ENCODE measurements at places on chromosomes 12 and 14.

GRCh38 chr12:9699898-9700605 lies 30.5 kb downstream of the CLEC2D start:
- no peak for DNase-seq

DNA sequence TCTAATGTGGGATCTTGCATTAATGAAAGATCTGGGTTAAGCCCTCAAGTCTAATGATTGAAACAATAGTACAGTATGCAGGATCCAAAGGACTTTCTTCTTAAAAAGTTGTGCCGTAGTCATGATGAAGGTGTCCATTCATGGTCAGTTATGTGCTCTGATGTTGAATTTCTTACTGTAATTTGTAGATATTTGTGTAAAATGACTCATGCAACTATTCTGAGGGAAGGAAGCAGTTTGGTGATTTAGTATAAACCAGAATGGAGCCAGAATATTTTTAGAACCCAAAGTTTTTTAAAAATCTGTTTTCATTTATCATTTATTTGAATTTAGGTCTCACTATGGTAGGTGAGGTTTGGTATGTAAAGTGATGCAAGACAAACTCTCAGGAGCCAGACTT lies 151.2 kb downstream of the AKAP6 start:
- no peak for DNase-seq

GRCh38 chr12:131195796-131196195 lies 242.1 kb downstream of the ADGRD1 start:
- no peak for DNase-seq

DNA sequence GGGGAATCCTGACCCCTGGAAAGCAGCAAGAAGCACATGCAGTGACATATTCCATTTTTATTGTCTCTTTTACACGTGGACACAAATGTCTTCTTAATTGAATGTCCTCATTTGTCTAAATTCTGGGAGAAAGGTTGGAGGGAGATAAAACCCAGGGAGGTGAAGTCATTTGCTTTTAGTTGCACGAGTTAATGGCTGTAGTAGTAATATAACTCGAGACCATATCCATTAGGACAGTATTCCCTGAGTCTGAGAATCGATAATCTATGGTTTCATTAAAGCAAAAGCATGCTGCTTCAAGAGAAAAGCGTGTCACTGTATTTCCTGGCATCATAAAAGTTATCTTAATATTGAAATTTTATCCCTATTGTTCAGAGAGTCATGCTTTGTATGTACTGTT lies 216.0 kb upstream of the PELI2 start:
- DNase-seq: no peak

- no peak for DNase-seq
These were observed 57.9 kb downstream of the RERG start for GRCh38 chr12:15163030-15163976.

GRCh38 chr12:82458101-82458500 lies 99.8 kb downstream of the METTL25 start:
- no peak for DNase-seq

DNA sequence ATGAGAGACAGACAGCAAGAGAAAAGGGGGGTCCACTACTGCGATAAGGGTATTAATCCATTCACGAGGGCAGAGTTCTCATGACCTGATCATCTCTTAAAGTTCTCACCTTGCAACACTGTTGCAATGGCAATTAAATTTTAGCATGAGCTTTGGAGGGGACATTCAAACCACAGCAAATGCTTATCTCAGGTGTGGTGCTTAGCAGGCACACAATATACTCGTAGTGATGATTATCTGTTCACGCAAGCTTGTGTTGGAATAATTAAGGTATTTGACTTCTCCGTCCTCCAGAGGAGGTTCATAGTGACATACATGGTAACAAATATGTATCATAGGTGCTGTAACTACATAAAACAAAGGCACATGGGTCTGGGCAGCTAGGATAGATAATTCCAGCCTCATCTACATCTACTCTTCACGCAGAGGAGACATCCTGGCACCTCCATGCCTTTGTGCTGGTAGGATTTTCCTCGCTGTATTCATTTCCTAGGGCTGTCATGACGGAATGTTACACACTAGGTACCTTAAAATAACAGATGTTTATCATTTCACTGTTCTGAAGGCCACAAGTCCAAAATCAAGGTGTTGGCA lies 221.2 kb downstream of the RBM19 start:
- DNase-seq: no peak

- no peak for DNase-seq
These were observed 3.1 kb upstream of the GYS2 start for GRCh38 chr12:21607701-21608100.

GRCh38 chr12:82527165-82527780 lies 159.4 kb upstream of the TMTC2 start:
- DNase-seq: peak; percentile 45

DNA sequence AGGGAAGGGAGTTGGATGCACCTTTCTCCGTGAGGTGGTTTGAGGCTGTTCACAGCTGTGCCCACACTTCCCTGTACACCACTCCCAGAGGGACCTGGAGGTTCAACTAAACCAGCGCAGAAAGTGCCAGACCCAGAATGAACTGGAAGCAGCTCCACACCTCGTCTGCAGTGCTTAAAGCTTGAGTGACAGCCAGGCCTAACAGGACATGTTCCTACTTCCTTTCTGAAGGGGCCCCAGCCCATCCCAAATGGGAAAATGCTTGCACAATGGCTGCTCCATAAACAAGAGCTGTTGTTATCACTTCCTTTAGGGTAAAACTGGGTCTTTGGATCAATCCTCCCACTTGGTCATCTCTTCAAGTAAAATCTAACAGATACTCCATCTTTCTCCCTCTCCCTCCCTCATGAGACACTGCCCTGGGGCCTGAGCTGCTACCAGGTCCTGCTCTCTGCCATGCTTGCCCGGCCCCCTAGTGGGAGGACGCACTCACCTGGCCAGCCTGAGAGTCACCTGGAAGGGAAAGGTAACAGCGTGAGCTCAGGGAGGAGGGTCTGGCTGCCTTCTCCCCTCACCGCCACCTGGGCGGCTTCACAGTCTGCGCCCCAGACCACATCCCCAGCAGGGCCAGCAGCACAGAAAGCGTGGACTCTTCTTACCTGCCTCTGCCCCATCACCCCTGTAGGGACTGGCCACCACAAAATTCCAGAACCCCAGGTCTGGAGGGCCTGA lies 33.5 kb downstream of the ISCA2 start:
- no peak for DNase-seq

DNA sequence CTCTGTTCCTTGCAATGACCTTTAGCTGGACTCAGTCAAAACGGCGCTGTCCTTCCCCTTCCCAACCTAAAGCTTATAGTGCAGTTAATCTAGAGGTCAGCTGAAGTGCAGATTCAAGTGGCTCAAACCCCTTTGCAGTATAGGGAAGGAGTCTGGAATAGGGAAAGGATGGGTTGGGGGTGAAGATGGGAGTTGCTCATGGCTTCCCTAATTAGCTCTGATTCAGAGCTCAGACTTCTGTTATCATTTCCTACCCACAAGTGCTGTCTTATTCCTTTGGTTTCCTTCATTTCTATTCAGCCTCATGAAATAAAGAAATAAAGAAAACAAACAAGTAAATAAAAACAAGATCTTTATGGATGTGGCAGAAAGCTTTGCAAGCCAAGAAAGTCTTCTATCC lies 264.0 kb upstream of the HMGA2 start:
- no peak for DNase-seq

- peak; percentile 82 for DNase-seq
These were observed 4.9 kb downstream of the ZBTB39 start for GRCh38 chr12:57001448-57001906.

DNA sequence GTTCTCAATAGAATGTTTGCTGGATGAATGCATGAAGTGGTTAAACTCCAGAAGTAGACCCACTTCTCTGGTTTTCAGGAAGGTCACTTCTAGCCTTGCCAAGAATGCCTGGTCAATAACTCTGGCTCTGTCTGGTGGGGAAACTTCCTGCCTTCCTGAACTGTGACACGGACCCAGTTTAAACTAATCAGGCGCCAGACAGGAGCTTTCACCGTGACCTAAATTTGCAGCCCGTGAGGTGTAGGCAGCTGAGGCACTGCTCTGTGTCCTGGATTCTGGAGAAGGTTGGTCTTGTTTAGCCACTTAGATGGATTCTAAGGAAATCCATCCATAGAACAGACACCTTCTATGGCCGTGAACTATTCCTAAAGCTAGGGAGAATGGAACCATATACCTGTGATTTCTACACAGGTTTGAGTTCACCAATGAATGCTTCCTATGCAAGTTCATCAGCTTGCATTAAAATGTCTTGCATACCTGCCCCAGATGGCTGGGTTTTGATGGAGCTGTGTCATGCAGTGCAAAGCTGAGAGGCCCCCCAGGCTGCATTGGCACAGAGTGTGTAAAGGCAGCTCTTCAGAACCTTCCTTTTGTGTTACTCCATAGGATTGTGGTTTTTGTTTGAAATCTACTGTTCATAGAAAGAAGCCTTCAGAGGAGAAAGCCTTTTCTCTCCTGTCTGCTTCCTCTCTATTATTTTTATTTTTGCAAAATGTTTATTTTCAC lies 4.4 kb downstream of the CHST11 start:
- DNase-seq: no peak

GRCh38 chr12:76158518-76159321 lies 74.2 kb upstream of the NAP1L1 start:
- peak; percentile 45 for DNase-seq

DNA sequence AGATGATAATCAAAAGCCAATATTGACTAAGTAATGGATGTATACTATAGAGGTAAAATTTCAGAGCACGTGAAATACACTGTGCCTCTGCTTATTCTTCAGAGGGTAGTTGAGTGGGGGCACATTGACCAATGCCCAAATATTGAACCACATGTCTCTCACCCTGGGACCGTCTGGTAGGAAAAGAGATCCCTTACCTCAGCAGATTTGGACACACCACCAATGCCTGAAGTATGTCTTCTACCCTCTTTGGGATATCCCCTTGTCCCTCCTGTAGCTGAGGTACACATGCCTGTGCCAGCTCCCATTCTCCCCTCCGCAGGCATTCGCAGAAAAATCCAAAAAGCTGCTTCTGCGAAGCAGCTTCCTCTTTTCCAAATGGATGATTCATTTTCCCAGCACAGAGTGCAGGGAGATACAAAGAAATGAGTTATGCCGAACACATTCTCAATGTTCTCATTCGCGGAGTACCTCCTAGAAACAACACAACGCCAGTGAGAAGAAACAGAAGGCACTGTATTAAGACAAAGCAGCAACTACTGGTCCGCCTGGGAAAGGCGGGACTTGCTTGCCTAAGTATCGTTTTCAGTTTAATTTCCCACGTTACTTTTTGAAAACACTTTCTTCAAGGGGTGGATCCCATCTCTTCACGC lies 691 bp downstream of the ZFYVE26 start:
- no peak for DNase-seq

- DNase-seq: no peak
These were observed 78.1 kb upstream of the GPR68 start for GRCh38 chr14:91322623-91323022.

- DNase-seq: peak; percentile 15
These were observed 6.1 kb upstream of the GPRC5A start for GRCh38 chr12:12885096-12885792.

DNA sequence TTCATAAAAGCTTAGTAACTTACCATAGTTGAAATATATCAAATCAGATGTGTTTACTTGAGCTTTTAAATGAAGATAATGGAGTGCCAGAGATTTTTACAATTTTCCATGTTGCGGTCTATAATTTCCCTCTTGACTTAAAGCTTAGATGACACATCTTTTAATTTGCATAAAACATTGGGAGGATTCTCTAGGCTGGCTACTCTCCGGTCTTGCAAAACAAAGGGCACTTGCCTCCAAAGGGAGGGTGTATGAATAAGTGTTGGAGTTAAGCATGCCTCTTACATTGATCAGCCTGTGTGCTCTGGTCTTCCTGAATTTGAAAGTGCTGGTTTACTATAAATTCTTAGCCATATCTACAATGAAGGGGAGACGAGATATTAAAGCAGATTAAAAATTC lies 336.4 kb upstream of the NAV3 start:
- no peak for DNase-seq

GRCh38 chr14:61106959-61107641 lies 126.1 kb downstream of the SLC38A6 start:
- DNase-seq: no peak

GRCh38 chr12:30953951-30954751 lies 27.6 kb downstream of the TSPAN11 start:
- no peak for DNase-seq

DNA sequence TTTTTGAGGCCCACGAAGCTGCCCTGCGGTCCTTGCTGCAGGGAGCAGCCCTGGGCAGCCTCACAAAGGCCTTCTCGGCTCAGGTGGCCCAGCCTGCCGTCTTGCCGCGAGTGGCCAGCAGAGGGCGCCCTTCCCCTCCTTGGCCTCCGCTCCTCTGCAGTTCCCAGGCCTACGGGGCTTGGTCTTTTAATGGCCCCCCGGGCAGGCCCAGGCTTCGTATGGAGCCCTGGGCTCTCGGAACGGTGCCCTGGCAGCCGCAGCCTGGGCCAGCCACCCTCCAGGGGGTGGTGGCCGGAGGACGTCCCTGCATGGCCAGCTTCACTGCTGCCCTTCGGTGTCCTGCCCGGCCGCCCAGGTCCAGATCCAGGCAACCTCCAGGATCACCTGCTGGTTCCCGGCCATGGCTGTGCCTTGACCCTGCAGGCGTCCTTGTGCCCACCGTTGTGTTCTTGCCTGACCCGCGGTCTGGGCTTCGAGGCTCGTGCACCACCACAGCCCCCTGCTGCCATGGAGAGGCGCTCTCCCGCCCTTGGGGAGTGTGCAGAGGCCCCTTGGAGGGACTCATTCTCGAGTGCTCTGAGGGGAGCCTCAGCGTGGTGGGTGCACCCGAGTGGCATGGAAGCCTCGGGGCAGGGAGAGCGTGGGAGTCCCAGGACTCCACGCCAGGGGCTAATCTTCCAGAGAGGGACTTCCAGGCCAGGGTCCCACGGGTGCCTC lies 9.4 kb downstream of the ASPG start:
- peak; percentile 95 for DNase-seq

GRCh38 chr12:79597910-79598309 lies 92.9 kb downstream of the PAWR start:
- DNase-seq: no peak

DNA sequence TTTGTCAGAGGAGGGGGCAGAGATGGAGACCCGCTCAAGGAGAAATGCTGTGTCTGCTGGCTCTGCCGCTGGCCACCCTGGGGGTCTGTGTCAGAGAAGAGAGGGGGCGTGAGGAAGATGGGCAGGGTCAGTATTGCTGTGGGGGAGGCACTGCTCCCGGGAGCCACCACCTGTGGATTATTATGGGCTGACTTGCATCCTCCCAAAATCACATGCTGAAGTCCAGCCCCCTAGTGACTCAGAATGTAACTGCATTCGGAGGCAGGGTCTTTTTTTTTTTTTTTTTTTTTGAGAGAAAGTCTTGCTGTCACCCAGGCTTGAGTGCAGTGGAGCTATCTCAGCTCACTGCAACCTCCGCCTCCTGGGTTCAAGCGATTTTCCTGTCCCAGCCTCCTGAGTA lies 12.3 kb downstream of the ABCD4 start:
- peak; percentile 24 for DNase-seq

GRCh38 chr12:62701492-62701891 lies 233.5 kb downstream of the PPM1H start:
- DNase-seq: no peak

DNA sequence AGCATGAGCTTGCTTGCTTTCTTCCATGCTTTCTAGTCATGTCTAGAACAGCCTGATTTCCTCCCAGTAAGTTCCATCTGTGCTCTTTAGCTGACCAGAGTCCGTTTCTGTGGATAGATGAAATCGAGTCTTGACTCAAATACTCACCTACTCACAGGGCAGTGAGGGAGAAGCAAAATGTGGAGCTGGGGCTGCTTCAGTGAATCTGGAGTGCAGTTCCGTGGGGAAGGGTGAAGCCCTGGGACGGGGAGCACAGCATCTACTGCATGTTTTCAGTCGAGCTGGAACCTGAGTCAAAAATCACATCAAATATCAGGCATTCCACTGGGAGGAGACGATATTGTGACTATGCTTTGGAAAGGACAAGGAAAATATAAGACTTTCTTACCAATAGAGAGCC lies 70.3 kb upstream of the PRMT8 start:
- DNase-seq: no peak
